Hair follicle dermal papilla cell (primary cell): ENCODE measurements at places on chromosomes 5 and 9. TPM values are rescaled to one million over a fixed set of nuclear protein-coding genes. Genes with fewer than 3 reads are reported as not detected.

Gene NMUR2
- not detected in 2 replicates for total RNA-seq

Gene TMEM174
- total RNA-seq: not detected in 2 replicates

Gene NKD2
- not detected in 2 replicates for total RNA-seq

Gene GRXCR2
- total RNA-seq: not detected in 2 replicates

Gene C5orf34
- total RNA-seq: 1.2 and 1.8 TPM in 2 replicates

Gene NR5A1
- not detected in 2 replicates for total RNA-seq

Gene ARHGEF28
- 27.4 and 42.4 TPM in 2 replicates for total RNA-seq

Gene NUTM2F
- not detected in 2 replicates for total RNA-seq

Gene SYK
- not detected in 2 replicates for total RNA-seq

Gene CD74
- total RNA-seq: 6.6 and 13.3 TPM in 2 replicates

Gene INIP
- total RNA-seq: 14.3 and 18.2 TPM in 2 replicates

Gene QRFP
- not detected in 2 replicates for total RNA-seq

Gene BARHL1
- total RNA-seq: not detected in 2 replicates
